Gastrocnemius medialis (tissue), 4 donors: ENCODE measurements at places on chromosomes 2 and 18. TPM values are rescaled to one million over a fixed set of nuclear protein-coding genes. Genes with fewer than 3 reads are reported as not detected.

The RESP18 gene
- not detected for total RNA-seq

The SLC11A1 gene
- 1.1 TPM for total RNA-seq

The IL36RN gene
- total RNA-seq: not detected

The POTEI gene
- total RNA-seq: not detected

The LOXHD1 gene
- total RNA-seq: not detected

The CD8B gene
- 0.23 TPM for total RNA-seq

The GPR35 gene
- 0.92 TPM for total RNA-seq

The CYRIA gene
- total RNA-seq: 4.2 TPM

The MAP3K2 gene
- total RNA-seq: 33.8 TPM

The ROCK2 gene
- total RNA-seq: 42.0 TPM

The MYO3B gene
- 0.27 TPM for total RNA-seq
